Activated CD4-positive, alpha-beta T cell treated with anti-CD3 and anti-CD28 coated beads for 48 hours (primary cell): ENCODE measurements at places on chromosomes 5 and 9.

DNA sequence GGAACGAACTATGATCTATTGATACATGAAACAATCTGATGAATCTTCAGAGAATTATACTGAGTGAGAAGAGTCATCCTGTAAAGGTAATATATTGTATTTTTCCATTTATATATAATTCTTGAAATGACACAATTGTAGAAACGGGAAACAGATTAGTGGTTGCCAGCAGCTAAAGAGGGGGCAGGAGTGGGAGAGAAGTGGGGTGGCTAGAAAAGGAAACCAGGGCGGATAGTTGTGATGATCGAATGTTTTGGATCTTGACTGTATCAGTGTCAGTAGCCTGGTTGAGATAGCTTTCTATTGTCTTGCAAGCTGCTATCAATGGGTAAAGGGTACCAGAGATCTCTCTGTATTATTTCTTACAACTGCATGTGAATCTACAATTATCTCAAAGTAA, 17.7 kb upstream of the RAPGEF1 start:
- peak; percentile 20 for DNase-seq

DNA sequence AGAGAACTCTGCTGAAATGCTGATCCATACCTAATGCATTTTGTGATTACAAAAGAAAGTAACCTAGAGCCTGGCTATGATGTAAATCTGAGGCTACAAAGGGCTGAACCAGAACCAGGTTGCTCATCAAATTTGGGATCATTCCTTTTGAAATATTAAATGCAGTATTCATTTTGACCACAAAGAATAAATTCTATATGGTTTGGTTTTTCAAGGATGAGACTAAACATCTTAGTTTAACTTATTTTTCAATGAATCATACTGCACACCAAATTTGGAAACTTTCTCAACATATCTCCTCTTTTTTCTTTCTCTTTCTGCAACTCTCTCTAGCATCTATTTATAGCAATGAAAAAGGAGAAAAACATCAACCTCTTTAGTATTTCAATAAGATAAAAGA, 46.5 kb downstream of the CEMIP2 start:
- no peak for DNase-seq

- no peak for DNase-seq
These were observed 191.8 kb downstream of the SLF1 start for GRCh38 chr5:94810281-94810680.

- no peak for DNase-seq
These were observed 21.2 kb upstream of the SLC12A7 start for GRCh38 chr5:1133108-1133507.

GRCh38 chr5:11595045-11595444, 309.2 kb downstream of the CTNND2 start:
- no peak for DNase-seq

GRCh38 chr9:18385696-18386490, 88.1 kb upstream of the ADAMTSL1 start:
- no peak for DNase-seq

DNA sequence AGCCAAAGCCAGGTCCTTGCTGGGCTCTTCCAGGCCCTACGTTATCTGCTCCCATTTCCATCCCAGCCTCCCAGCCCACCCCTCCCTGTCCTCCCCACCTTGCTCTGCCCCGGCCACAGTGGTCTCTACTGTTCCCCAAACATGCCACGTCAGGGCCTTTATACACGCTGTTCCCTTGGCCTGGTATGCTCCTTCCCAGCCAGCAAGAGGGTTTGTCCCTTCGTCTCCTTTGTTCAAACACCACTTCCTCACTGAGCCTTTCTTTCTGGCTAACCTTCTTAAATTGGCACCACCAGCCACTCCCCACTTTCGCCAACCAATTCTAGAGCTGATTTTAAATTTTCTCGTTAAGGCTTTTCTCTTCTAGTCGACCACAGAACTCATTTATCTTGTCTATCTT, 9.8 kb downstream of the SH2D3C start:
- no peak for DNase-seq

GRCh38 chr9:95031711-95032461, 285.6 kb downstream of the FANCC start:
- no peak for DNase-seq

- DNase-seq, result no peak
These were observed 45.5 kb downstream of the ELL2 start for GRCh38 chr5:95915999-95916686.

- DNase-seq, result peak; percentile 91
These were observed at the start of gene AMACR for GRCh38 chr5:34007621-34008600. Gene AMACR (minus strand): TSS chr5:34008050. CDS start chr5:34008019, 31 bp downstream.

- no peak for DNase-seq
These were observed 73.6 kb downstream of the ANKRD55 start for GRCh38 chr5:56159521-56159947.

DNA sequence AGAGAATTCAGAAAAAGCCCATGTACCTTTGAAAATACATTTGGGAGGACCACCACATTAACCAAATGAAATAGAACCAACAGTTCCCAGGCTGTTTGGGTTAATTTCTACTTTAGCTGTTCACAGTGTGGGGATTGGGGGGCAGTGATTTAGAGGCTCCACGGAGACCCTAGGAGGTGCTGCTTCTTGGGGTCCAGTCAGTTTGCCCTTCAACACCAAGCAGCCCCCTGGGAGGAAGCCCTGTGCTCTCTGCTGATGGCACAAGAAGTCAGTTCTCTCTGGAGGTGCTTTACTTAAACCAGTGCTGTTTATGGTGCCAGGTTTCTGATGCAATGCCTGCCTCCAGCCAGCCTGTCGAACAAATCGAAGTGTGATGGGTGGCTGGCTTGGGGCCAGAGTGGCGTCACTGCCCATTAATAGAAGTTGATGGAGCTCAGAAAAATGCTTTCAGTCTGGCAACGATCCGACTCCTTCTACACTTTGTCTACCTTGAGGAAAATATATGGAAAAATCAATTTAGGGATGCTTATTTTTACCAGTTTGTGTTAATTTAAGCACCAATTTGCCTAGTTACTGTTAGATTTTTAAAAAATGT, 134.0 kb downstream of the SNX18 start:
- no peak for DNase-seq

GRCh38 chr9:129335464-129336129, 157.5 kb upstream of the IER5L start:
- no peak for DNase-seq

GRCh38 chr5:62341783-62342475, 35.9 kb downstream of the KIF2A start:
- peak; percentile 35 for DNase-seq

DNA sequence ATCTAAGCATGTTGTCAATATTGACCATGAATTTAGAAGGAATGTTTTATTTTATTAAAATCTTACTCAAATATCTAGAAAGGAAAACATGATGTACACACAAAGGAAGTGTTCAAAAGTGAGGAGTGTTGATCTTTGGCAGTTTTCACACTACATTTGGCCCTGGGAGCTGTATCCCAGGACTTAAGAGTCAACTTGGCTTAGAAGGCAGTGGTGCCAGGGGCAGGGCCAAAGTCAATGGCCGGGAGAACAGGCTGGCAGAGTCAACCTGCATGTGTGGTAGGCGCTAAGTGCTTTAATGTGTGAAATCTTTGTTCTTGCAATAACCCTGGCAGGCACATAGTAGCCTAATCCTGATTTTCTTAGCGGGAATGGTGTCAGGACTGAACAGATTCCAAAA, 228.4 kb downstream of the TENT4A start:
- DNase-seq, result no peak

- DNase-seq, result no peak
These were observed 44.0 kb downstream of the ASS1 start for GRCh38 chr9:130488621-130489330.

- DNase-seq, result no peak
These were observed 899.2 kb upstream of the WWC1 start for GRCh38 chr5:167392240-167392639.

DNA sequence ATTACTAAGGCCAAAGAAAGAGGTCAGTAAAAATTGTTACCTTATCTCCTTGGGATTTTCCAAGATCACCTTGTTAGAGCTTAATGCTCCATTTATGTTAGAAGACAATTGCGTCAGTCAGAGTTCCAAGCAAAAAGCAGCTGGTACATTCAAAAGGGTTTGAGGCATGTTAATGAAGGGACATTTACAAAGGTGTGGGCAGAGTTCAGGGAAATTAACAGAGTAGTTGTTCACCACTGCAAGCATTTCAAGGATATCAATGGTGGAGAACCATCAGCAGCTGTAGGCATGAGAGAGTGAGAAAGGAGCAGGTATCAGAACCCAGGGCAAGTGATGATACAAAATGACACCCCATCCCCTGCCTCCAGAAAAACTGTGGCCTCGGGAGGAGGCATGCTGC, 17.0 kb upstream of the SMARCA2 start:
- no peak for DNase-seq

DNA sequence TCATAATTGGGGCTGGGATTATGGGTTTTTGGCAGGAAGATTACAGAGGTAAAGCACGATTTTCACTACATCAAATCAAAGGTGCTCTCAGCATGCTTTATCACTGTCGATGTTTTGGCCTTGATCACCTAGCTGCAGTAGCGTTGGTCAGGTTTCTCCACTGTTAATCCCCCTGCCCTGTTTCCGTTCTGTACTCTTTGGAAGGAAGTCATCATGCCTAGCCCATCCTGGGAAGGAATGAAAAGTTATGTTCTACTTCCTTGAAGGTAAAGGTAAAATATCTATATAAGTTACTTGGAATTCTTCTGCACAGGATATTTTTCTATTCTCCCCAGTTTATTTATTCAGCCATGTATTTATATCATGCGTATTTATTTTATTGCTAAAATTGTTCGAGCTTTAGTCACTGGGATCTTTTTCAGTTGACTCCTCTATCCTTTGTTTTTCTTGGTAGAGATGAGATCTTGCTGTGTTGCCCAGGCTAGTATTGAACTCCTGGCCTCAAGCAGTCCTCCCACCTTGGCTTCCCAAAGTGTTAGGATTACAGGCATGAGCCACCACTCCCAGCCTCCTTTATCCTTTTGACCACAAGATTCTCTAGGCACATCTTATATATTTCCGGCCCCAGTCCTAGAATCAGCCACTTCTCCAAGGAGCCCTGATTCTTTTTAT, 25.3 kb downstream of the FAF2 start:
- no peak for DNase-seq

- no peak for DNase-seq
These were observed 435.9 kb upstream of the TLE4 start for GRCh38 chr9:79135681-79136415.

DNA sequence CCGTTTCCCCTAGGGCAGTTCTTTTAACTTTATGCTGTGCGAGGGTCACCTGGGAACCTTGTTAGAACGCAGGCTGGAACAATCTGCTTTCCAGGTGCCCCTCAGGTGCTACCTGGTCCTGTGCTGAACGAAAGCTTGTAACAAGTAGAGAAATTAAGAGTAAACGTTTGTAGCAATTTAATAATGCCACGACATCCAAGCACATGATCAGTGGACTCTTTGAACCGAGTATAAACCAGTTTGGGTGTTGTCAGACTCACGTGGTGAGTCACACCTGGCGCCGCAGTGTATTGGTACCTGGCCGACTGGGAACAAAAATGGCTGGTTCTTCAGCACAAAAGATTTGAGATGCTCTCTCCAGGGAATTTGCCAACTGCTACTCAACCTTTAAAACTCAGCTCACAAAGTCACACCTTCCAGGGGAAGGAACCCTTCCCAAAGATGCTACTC, 926 bp upstream of the MYO10 start:
- no peak for DNase-seq

- DNase-seq, result no peak
These were observed 313.5 kb upstream of the PDE4D start for GRCh38 chr5:60207040-60207439.

DNA sequence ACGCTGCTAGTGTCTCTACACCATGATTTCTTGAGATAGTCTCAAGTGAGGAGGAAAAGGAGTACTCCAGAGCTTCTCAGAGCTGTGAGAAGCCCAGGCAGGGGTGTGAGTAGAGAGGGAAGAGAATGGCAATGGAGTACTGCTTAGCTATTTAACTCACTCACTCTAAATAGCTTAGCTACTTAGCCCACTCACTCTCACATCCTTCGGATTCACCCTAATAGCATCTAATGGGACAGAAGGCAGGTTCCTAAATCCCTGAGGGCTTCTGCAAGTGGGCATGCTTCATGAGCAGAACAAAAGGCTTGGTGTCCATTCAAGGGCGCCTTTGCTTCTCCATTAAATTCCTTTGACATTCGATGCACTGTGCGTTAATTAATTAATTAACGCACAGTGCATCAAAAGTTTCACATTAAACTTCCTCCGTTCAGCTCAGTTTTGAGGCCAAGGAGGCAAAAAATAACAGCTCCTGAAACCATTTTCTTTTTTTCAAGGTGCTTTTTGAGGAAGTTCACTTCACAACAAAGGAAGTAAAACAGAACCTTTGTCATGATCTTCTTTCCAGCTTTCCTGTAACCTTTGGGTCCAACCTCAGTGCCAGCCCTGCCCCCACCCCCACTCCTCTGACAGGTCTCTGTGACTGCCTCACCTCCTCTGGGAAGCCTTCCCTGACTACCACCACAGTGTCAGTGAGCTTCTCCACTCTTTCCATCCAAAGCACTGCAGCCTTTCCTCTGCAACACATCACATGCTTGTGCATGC, 294.0 kb downstream of the SEC61B start:
- DNase-seq, result no peak

- DNase-seq, result peak; percentile 15
These were observed 177.6 kb upstream of the SMARCA2 start for GRCh38 chr9:1837453-1838084.

DNA sequence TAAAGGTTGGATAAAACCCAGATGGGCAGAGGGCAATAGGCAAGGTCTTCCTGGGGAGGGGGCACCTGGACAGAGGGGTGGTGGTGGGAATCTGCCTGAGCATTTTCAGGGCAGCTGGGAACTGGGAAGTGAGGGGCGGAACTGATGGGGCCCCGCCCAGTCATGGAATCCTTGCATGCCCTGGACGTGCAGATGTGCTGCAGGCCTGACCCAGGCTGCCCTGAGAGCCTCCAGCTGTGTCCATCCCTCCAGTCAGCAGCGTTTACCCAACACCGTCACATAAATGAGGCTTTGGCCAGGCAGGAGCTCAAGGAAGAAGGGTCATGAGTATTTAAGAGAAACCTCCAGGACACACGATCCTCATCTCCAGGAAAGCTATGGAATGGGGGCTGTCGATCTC, 70.3 kb downstream of the DAB2IP start:
- DNase-seq, result no peak

- no peak for DNase-seq
These were observed 219.9 kb downstream of the FSTL4 start for GRCh38 chr5:133392448-133392847.

DNA sequence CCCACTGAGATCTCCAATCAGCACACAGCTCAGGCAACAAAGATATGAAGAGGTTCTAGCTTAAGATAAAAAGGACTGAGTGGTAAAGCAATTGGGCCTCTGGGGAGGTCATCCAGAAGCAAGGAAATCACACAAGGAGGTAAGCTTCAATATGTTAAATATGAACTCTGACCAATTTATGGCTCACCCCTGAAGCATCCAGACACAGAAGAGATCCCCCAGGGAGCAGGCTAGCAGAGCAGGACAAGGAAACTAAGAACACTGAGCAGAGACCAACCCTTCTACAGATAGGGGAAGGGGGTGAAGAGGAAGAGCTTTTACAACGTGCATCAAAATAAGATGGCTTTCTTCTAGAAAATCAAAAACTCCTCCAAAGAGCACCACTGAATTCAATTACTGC, 616.2 kb downstream of the DNAH5 start:
- DNase-seq, result no peak
